ENCODE measurements at places on chromosomes 5 and 9.

DNA sequence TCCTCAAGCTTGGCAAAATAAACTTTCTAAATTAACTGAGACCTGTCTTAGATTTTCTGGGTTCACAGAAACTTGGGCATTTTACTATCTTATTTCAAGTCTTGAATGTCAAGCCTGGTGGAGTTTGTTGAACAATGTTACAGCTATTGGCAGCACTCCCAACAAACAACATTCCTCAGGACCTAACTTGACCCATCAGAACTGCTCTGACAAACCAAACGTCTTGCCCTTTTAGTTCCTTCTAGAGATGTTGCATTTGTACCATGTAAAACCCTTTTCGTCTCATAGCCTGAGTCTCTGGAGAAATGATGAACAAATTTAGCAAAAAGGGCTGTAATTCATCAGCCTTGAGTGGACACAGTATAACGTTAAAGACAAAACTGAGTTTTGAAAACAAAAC lies 51.1 kb downstream of the GNA14 start:
- no peak for DNase-seq

GRCh38 chr9:133323211-133323610 lies 12.8 kb downstream of the SURF6 start:
- no peak for DNase-seq

DNA sequence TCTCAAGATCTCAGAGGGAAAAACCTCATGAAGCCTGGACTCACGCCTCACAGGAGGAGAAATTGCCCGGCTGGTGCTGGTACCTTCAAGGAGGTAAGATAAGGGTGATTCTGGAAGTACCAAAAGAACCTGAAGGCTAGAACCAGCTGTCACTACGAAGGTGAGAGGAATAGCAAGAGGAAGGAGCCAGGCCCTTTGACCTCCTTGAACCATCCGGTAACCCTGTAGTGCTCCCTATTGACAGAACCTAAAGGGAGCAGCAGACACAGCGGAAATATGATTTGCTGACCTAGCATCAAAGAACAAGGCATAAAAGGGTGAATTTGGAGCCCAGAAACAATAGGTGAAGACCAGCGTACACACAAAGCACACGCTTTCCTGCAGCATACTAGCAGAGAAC lies 92.2 kb downstream of the DOCK8 start:
- DNase-seq: peak; percentile 59

- no peak for DNase-seq
Measured at GRCh38 chr5:135012033-135012588, 21.9 kb downstream of the PITX1 start.

- DNase-seq: no peak
Measured at GRCh38 chr5:14505310-14506139, 76.1 kb upstream of the OTULINL start.

- no peak for DNase-seq
Measured at GRCh38 chr9:32348106-32348695, 36.2 kb upstream of the ACO1 start.

DNA sequence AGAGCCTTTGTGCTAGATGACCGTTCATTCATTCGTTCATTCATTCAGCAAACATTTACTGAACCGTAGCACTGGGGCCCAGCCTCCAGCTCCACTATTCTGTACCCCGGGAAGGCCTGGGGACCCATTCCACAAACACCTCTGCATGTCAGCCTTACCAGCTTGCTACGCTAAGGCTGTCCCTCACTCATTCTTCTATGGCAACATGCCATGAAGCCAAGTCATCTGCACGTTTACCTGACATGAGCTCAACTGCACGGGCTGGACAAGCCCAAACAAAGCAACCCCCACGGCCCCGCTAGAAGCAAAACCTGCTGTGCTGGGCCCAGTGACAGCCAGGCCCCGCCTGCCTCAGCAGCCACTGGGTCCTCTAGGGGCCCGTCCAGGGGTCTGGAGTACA lies 6.0 kb downstream of the CEL start:
- no peak for DNase-seq

DNA sequence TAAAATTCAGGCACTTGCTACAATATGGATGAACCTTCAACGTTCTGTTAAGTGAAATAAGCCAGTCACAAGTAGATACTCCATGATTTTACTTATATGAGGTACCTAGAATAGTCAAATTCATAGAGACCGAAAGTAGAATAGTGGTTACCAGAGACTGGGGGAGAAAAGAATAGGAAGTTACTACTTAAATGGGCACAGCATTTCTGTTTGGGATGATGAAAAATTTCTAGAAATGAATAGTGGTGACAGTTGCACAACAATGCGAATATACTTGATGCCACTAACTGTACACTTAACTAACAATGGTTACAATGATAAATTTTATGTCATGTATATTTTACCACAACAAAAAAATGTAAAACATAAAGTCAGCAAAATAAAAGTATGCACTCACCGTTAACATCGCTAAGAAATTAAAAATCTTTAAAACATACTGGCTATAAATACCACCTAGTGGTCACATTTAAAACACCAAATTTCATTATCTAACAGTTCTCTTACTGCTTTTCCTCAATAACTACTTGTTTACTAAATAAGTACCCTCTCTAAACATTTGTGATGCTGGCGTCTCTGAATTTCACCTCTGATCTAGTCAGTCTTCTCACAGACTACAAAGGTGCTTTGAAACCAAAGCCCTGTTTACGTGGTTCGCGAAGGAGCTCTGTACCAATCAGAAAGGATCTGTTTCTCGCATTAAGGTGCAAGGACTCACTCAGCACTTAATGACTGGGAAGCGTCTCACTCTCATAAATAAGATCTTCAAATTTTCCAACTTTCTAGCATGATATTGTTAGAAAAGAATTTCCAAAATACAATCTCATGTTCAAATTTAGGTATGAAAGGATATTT lies 22.7 kb downstream of the KIF3A start:
- DNase-seq: peak; percentile 56

GRCh38 chr9:110638381-110638954 lies 30.1 kb upstream of the MUSK start:
- peak; percentile 14 for DNase-seq

- no peak for DNase-seq
Measured at GRCh38 chr9:69157751-69158466, 16.2 kb upstream of the TJP2 start.

- peak; percentile 6 for DNase-seq
Measured at GRCh38 chr5:78300464-78301045, 6.1 kb upstream of the AP3B1 start.

GRCh38 chr9:33230756-33231622 lies 9.0 kb upstream of the SPINK4 start:
- DNase-seq: no peak

DNA sequence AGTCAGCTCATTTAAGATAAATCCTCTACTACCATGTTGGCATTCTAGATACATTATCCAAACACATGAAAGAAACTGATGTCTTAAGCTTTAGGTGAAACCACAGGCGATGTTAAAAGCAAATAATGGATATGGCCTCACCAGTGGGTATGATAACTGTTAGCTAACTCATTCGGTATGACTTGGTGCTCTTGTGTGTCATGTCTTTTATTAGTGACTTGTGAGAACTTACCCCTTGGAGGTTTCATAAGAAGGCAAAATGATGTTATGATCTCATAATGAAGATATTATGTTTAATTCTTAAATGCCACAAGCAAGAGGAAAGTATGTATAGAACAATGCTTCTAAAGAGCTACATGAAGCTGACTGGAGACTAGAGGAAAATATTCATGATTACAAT lies 1227.0 kb downstream of the EFNA5 start:
- no peak for DNase-seq

DNA sequence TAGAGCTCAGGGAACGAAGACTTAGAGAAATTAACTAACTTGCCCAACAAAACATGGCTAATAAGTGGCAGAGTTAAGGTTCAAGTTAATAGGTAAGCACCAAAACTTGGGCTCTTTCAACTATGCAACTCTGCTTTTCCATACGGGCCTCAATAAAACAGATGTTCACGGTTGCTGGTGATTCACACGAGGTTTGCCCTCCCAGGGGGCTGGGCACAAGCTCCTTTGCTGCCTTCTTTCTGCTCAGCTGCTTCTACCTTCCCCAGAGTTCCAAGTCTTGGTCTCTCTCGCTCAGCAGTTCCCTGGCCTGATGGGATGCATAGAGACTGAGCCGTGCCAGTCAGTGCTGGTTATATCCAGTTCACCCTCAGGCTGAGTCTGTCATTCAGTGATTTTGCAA lies 217.9 kb downstream of the SREK1 start:
- no peak for DNase-seq

- no peak for DNase-seq
Measured at GRCh38 chr5:139378101-139378825, 4.8 kb downstream of the SLC23A1 start.

GRCh38 chr5:73630765-73631164 lies 4.8 kb downstream of the ARHGEF28 start:
- no peak for DNase-seq

- DNase-seq: no peak
Measured at GRCh38 chr5:26024774-26025173, 1013.6 kb downstream of the CDH9 start.

DNA sequence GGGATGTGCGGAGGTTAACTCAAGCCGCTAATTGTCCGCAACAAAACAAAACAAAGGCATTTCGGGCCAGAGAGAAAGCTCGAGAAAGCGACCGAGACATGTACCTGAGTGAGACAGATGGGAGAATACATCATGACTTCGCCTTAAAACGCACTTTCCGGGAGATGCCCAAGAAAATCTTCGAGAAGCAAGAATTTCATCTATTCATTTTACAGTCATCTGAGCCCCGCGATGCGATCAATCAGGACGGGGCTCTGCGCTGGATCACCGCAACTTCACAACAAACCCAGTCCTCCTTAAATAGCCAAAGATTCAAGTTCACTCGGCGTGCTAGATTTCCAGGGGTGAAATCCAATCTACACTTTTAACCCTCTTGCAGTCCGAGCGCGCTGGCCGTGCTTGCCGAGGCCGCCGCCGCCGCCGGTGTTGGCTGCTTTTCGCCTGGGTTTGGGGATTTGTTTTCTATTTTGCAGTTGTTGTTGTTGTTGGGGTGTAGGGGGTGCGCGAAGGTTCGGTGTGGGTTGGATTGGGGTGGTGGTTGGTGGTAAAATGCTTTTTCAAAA lies 482 bp downstream of the NFIB start:
- no peak for DNase-seq

DNA sequence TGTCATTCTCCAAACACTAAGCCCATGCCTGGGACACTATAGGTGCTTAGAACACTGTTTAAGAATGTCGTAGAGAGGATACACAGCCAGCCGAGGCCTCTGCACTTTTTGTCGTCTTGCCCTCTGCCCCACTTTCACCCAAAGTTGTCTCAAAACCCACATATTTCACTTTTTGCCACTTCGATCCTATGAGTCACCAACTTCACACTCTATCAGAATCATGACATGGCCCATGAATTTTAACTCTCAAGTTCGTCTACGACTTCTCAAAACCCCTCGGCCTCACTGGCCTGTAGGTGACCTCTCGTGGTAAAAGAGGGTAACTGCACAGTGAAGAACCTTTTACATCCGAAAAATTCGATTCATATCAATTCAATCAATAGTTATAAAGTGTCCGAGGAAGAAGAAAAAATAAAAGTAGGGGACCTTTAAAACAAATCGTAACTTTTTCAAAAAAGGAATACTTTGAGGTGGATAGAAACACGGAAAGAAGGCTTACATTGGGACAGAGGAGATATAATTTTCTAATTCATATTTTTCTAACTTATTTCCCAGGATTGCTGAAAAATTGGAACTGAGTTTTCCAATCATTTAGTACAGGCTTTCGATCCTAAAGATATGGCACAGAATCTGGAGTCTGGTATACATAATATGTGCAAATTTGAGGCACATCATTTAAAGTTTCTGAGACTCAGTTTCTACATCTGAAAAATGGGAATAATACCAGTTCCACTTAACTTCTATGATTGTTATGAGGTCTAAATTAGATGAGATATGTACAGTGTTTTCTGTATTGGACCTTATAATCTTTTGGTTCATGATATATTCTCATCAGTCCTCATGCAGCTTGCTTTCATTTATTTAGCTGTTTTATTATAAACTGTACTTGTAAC lies 122.6 kb downstream of the APBA1 start:
- DNase-seq: no peak

DNA sequence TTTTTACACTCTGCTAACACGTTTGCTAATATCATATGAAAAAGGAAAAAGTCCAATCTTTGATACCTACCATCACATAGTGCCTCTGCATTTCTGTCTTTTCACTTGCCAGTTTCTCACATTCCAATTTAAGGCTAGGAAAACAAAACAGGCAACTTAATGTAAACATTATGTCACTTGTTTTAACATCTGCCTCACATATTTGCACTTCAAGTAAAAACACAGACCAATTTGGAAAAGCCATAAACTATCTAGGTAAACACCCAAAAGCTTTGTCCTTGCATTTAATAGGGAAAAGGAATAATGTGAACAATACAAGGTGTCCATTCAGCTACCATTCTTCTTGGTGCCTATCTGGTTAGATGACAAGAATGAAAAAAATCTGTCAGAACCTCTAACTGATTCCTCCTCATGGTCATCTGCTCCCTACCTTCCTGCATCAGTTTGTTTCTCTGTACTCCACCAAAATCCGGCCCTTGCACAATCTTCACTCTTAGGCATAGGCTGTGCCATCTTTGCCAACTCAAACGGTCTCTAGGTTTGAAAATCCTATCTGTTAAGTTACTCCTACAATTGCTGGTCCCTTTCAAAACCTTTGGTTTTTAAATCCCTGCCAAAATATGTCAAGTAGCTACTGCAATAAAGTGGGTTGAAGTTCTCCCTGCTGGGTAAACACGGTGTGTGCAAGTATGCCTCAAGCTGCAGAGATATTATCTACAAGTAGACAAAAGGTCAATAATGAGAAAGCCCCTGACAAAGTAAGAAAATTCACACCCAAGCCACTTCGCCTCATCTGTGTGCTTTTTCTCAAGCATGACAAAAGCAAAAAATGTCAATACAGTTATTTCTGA lies 3.4 kb downstream of the TLE1 start:
- DNase-seq: no peak

- DNase-seq: no peak
Measured at GRCh38 chr5:133347039-133347438, 265.3 kb downstream of the FSTL4 start.

DNA sequence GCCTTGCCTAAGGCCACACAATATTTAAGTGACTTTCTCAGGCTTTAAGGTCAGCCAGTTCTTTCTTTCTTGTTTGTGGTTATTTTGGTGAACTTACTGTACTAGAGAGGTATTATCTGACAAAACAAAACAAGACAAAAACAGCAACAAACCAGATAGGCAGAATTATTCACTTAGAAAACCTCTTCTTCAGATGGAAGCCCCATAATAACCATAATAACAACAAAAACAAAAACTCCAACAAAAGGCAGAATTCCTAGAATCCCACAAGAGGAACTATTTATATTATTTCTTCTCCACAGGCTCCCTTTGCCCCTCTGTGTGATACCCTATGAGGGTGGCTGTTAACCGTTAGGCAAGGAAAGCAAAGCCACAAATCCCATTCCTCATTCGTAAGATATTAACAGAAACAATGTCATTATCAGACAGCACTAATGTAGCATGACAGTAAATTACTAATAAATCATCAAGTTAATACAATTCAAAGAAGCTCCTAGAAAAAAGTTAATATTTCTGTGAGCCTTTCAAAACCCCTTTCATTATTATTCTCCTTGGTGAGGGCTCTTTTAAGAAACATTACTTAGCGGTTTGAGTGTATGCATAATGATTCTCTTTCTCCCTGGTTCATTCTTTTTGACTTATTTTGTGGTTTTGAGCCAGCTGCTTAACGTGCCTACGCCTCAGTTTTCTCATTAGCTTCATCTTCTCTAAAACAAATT lies 274.9 kb downstream of the EFNA5 start:
- no peak for DNase-seq

Measured in AML-193 (cell line).